Aorta (tissue), 5 donors: ENCODE measurements at places on chromosomes 16 and 17. TPM values are rescaled to one million over a fixed set of nuclear protein-coding genes. Genes with fewer than 3 reads are reported as not detected.

GRCh38 chr16:31874366-31875111, 932 bp downstream of the ZNF267 start:
- no peak for DNase-seq

- no peak for DNase-seq
These were observed 177.5 kb upstream of the CDH8 start for GRCh38 chr16:62213763-62214162.

DNA sequence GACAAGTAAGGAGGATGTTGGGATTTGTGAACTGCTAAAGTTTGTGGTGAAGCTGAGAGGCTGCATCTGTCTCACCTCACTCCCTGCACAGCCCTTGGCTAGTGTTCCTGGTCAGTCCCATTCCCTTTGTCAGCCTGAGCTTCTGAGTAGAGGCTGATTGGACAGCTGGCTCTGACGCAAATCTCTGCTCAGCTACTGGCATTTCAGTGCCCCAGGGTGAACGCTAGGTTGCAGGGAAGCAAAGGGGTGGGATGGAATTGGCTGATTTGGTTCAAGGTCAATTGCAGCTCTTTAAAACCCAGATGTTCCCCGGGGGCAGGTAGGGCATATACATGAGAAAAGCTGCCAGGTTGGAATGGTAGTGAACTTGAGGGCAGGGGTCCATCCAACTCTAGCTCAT, 23.1 kb upstream of the CNOT1 start:
- DNase-seq = no peak

GRCh38 chr16:52308051-52308450, 238.9 kb downstream of the TOX3 start:
- DNase-seq = no peak

DNA sequence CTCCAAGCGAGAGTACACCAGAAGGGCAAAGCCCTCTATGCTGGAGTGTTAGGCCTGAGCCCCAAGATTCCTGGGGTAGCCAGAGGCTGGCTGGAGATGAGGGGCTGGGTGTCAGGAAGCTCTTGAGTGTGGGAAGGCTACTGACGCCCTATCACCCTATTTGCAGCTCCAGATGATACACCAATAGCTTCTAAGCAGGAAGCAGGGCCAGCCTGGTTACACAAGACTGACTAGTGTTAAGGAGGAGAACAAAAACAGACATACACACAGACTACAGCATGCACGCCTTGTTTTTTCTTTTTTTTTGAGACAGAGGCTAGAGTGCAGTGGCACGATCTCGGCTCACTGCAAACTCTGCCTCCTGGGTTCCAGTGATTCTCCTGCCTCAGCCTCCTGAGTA, 15.9 kb downstream of the POLR3K start:
- DNase-seq = no peak

DNA sequence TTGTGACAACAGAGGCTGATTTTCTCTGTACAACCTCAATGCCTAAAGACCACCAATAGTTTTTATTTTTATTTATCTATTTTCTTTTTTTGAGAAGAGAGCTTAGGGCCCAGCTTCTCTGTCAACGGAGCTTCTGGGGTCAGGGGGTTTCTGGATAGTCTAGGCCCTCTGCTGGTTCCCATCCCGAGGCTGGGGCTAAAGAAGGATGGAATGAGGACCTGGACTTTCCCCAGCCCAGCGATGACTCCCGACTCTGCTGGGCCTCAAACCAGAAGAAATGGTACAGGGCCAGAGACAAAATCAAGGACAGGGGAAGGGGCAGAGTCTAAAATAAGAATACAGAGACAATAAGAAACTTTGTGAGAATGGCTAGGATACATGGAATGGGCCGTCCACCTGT, 5.7 kb upstream of the TSPOAP1 start:
- DNase-seq = no peak

DNA sequence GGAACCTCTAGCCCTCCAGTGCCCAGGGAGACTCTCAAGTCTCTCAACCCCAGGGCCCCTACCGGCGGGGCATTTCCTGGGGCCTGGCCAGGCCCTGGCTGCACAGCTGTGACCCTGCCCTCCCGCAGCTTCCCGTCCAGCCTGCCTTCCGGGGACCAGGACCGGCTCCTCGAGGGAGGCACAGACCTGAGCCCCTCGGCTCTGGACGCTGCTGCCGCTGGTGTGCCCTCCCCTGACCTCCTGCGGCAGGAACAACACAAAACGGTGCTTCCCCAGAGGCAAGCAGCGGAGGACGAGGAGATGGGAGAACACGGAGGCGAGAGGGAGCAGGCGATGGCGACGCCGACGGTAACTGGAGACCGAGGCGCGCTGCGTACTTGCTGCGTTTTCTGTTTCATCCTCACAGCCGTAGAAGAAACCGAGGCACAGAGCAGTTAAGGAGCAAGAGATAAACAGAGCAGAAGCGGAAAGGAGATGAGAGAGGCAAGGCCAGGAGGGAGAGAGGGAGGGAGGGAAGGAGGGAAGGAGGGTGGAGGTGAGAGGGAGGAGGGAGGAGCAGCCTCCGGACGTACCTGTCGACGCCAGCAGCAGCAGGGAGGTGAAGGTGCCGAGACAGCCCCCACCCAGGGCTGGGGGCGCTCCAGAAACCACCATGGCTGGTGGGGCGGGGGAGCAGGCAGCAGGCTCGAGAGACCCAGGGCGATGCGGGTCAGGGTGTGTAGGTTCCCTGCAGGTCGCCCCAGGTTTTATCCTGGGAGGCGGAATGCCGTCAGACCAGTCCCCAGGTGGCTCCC, at the start of gene PRSS22:
PRSS22 (minus strand) TSS at position 720 of the 794 bp plus-strand sequence; CDS start at position 654, 66 bp downstream.
- no peak for DNase-seq

The KCTD19 gene
- total RNA-seq = 0.12 TPM

The SLC2A4 gene
- 3.9 TPM for total RNA-seq

The ODAD4 gene
- total RNA-seq = 0.81 TPM

The PRAC1 gene
- total RNA-seq = not detected
